ENCODE measurements at places on chromosomes 5 and 9.
A peak's percentile ranks its signal among the peaks of the same experiment; 100 is the strongest.

- DNase-seq: no peak
These were observed 90.2 kb downstream of the C5orf15 start for GRCh38 chr5:133878236-133878555.

GRCh38 chr5:55031492-55031891 is 7.4 kb downstream of the GZMK start:
- no peak for DNase-seq

- no peak for DNase-seq
These were observed 35.6 kb downstream of the ERGIC1 start for GRCh38 chr5:172869691-172870090.

DNA sequence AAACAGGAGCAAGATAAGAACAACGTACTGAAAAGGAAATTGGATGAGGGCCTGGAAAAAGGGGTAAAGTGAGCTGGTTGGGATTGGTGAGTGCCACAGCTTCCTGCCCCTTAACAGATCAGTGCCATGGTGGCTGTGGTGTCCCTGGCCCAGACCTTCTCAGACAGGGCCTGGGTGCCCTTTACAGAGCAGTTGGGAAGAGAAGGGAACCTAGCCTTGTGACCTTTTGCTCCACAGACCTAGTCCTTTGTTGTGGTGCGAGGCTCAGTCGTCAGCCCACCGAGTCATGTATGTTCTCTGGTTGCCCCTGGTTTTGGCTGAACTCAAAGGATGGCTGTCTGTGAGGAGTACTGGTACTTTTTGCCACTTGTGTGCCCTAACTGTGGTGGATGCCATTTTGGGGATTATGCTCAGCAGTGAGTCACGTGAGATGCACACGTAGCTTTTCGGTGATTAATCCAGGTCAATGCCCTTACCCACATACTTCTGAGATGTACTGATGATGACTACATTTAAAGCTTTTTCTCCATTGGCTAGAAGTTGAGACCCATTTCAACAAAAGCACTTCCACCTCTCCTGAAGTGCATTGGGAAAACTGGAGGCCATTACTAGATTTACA is 48.4 kb downstream of the EXOSC2 start:
- DNase-seq: no peak

DNA sequence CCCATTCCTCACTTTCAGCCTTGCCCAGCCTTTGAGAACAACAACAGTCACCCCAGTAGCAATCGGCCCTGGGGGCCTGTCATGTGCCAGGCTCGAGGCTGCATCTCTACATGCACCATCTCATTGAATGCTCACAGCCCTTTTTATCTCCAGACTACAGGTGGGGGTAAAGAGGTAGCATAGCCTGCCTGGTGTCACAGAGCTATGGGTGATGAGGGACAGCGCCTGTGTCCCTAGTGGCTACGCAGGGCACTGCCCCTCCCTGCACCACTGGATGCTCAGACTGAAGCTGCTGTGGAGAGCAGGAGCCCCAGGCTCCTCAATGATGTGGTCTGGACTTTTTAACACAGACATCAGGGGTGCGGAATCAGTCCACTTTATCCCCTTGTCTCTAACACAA is 2.8 kb downstream of the CAMK2A start:
- DNase-seq: peak; percentile 82

All from RPMI8226 (cell line).